ENCODE measurements at places on chromosomes 2 and 18.

DNA sequence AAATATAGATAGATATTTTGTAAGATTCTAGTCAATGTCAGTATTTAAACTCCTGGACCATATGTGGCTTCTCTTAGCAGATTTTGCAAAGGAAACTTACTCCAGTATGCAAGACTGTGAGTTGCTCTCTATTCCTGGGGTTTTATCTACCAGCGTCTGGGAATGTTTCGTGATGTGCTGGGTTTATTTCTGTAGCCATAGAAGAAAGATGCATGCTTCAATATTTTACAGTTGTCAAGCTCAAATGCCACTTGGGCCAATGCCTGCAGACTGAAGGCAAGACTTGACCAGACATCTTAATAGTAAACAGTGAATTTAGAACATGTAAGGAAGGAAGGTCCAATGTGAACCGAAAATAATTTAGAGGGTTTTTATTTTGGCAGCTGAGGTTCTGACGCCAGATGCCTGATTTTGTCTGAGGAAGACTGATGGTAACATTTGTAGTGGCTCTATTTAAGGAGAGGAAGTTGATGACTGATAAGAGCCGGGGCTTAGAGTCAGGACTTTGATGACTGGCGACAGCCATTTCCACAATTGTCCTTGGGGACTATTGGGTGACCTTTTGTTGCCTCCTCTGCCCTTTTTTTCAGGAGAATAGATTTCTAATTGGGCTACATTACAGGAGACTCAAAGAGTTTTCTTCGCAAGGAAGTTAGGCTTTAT, 154.3 kb downstream of the RAPGEF4 start:
- DNase-seq, result no peak

- DNase-seq, result no peak
Observed at GRCh38 chr2:20568501-20569463, 82.1 kb downstream of the HS1BP3 start.

- DNase-seq, result no peak
Observed at GRCh38 chr18:69528435-69528834, 127.7 kb downstream of the DOK6 start.

DNA sequence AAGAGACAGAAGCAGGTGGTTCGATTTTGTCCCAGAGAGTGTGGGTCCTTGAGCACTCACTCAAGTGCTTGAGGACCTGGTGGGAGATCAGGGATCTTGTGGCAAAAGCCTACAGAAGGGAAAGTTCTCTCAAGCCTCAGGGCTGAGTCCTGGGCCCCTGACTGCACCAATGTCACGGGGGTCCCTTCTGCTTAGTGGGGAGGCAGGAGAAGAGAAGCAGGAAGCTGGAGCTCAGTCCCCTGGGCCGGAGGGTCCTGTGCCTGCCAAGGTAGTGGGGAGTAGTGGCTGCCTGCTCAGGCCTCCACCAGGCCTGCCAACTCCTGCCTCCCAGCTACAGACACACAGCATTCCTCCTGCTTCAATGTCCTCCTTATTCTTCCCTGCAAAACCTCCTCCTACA, 11.7 kb downstream of the CAPN14 start:
- no peak for DNase-seq

DNA sequence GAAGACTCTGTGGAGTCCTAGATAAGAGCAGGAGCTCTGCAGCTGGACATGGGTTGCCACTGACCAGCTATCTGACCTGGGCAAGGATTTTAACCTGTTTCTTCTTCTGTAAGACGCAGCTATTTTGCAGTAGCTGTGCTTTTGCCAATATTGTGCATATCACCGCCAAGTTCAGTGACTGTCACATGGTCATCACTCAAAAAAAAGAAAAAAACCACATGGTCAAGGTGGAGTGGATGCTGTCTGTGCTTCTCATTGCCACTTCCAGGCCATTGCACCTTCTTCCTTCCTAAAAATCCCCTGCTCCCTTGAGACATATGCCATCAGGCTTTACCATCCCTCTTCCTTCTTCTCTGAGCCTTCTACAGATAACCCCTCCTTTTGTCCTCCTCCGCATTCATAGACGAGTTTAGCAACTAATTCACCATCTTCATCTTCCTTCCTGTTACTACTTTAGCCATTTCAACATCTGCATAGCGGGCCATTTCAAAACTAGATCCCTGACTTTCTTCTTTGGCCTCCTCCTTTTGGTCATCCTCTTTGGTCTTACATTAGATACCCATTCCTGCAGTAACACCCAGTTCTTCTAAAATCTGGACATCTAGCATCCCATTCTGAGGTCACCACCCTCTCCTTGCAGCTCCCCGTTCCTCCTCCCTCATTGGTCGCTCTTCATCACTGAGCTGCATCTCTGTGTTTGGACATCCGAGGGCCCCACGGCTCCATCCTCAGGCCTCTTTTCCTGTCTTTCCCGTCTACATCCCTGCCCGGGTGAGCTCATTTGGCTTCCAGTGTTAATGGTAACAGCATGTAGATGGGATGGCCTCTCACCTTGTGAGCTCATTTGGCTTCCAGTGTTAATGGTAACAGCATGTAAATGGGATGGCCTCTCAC, 17.8 kb downstream of the RNF144A start:
- no peak for DNase-seq

DNA sequence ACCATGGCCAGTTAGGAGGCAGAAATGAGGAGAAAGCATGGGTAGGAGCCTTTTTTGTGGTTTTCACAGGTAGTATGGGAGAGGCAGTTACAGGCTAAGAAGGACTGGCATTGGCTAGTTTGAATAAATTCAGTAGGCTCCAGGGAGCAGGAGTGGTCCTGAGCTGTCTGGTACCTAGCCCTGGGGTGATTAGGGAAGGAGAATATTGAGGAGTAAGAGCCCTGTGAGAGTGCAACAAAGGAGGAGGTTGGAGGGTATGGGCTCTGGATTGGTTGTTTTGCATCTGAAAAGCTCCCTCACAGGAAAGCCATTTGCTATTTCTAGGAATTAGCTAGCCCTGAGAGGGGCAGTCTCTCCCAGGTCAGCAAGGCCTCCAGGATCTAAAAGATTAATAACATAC, 13.3 kb upstream of the TCF7L1 start:
- DNase-seq, result no peak

DNA sequence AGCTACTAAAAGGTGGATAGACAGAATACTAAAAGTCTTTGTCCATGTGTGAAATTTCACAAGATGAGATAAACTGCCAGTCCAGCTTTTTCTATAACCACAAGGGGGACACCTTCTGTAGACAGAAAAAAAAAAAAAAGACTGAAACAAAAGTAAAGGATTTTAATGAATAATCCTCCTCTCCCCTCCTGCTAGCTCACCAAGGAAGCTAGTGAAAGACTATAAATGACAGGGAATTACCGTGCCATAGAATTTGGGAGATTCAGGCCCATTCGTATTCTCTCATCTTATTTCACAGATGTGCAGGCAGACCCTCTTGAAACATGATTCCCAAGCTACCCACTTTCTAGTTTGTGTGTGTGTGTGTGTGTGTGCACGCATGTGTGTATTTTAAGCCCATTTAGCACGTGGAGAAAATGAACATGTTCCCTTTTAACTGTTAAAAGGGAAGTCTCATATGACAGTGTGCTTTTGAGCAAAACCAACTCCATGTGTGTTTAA, 36.3 kb upstream of the SLC8A1 start:
- DNase-seq, result no peak

- no peak for DNase-seq
Observed at GRCh38 chr2:50438259-50438658, 593.7 kb downstream of the NRXN1 start.

DNA sequence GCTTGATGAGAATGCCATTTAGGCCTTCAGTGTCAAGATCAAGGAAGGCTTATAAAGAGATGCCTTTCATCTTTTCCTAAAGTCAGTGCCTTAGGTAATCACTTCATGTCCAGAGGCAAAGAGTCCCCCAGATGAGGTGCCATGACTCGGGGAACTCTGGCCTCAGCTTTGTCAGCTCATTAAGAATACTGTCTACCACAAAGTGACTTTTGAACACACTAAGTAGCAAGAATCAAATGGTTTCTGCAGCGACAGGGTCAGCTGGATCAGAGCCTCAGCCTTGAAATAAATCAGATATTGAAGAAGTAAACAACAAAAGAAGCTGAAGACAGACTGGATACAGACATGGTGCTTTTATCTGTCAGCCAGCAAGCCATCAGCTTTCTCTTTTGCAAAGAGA, 120.1 kb upstream of the SLC39A10 start:
- DNase-seq, result no peak

- no peak for DNase-seq
Observed at GRCh38 chr2:144943986-144944385, 424.1 kb upstream of the ZEB2 start.

GRCh38 chr2:156004459-156004858, 328.1 kb downstream of the NR4A2 start:
- DNase-seq, result no peak

GRCh38 chr2:148754864-148755263, 110.3 kb downstream of the EPC2 start:
- no peak for DNase-seq

GRCh38 chr2:209682646-209683045, 89.0 kb upstream of the UNC80 start:
- no peak for DNase-seq

GRCh38 chr2:131493199-131493968, 1.2 kb upstream of the MZT2A start:
- DNase-seq, result no peak

DNA sequence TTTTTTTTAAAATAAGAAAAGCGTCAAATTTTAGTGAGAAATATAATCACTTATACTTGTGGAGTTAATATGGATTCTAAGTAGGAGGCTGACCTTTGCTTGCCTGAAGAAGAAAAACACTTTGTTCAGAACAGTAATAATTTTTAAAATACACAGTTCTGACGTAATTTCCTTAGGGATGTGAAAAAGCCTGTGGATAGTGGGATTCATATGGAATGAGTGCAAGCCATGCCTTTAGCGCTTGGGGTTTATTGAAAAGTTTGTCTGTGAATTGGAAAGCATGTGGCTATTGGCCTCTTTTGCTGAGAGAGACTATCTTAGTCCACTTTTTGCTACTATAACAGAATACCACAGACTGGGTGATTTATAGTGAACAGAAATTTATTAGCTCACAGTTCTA, 151.3 kb downstream of the CCDC85A start:
- DNase-seq, result no peak

DNA sequence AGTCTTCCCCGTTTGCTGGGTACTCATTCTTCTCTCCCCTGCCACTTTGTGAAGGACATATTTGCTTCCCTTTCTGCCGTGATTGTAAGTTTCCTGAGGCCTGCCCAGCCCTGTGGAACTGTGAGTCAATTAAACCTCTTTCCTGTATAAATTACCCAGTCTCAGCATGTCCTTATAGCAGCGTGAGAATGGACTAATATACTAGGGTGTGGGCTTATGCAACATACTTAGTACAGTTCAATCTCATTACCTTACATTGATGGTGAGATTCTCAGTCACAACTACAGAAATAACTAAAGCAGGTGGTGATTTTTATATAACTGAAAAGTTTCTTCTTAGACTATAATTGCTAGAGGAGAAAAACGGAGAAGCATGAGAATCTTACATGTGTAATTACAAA, 237.9 kb upstream of the MMADHC start:
- no peak for DNase-seq

GRCh38 chr18:73613706-73614340, 533.8 kb downstream of the FBXO15 start:
- DNase-seq, result no peak

- no peak for DNase-seq
Observed at GRCh38 chr2:99152199-99152895, 2.4 kb downstream of the TSGA10 start.

DNA sequence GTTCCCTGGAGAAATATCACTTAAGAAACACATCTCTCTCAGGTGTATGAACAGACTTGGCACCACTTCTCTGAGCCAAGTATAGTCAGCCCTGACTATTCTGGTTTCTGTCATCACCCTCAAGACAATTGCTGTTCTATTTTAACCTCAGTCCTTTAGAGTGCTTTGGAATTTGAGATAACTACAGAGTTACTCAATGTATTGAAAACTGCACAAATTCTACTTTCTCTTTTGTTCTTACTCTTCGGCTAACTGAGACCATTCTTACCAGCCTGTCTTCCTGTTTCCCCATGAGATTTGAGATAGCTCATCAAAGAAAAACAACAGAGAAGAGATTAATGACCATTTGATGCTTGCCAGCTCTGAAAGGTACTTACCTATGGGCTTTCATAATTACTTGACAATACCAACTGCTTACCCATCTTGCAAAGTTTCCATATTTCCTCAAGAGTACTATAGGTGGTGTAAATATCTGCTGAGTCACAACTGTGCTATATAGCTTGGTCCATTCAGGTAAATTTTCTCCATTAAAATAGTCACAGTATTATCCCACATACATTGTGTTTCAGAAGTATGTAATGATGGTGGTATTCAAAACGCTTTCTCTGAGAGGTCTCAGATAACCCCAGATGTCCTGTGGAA, 467.5 kb upstream of the CHST9 start:
- no peak for DNase-seq

All from GM18507 (cell line).